Common myeloid progenitor, CD34-positive (primary cell): ENCODE measurements at places on chromosomes 11 and 22.

DNA sequence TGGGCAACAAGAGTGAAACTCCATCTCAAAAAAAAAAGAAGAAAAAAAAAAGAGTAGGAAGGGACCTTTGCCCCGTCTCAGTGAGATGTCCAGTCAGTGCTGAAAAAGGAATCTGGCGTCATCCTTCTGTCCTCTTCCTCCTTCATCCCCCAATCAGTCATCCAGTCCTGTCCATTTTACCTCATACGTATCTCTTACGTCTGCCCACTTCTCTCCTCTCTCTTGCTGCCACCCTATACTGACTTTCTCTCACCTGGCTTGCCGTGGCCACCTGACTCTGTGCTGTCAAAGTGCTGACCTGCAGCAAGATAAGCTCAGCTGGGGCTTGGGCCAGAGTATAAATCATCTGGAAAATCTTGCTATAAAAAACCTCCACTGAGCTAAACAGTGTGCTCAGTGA is 13.6 kb downstream of the SEPTIN3 start:
- DNase-seq: no peak

- DNase-seq: peak; percentile 87
These were observed 1.2 kb upstream of the TYMP start for GRCh38 chr22:50530877-50531545.

GRCh38 chr11:72721689-72722049 is 30.5 kb downstream of the ARAP1 start:
- no peak for DNase-seq

DNA sequence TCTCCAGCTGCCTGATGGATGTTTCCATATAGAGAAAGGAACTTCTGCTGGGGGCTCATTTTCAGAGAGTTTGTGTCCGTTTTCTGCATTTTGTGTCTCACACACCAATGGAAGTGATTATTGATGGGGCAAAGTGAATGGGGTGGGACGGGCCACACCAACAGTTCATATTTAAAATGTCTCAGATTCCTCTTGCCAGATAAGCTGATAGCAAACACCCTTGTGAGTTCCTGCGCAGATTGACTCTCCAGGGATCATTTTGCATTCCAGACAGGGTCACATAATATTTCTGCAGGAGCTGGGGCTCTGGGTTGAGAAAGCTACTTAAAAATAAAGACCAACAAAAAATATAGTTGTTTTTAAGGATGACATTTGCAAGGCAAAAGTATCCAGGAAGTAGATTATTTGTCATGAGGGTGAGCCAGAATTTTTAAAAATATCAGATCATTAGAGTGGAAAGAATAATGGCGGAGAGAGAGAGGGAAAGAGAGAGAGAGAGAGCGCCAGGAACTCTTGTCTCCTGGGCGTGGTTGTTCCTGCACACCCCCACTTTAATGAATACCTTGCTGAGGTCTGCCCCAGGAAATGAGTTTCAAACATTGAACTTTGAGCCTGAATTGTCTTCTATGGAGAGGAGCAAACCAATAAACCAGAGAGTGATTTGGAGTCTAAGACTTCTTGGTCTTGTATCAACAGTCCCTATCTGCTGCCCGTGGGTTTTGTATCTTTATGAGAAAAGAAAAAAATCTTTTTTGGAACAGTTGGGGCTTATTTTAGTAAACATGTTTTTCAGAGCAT is 33.3 kb downstream of the MICAL2 start:
- DNase-seq: no peak

DNA sequence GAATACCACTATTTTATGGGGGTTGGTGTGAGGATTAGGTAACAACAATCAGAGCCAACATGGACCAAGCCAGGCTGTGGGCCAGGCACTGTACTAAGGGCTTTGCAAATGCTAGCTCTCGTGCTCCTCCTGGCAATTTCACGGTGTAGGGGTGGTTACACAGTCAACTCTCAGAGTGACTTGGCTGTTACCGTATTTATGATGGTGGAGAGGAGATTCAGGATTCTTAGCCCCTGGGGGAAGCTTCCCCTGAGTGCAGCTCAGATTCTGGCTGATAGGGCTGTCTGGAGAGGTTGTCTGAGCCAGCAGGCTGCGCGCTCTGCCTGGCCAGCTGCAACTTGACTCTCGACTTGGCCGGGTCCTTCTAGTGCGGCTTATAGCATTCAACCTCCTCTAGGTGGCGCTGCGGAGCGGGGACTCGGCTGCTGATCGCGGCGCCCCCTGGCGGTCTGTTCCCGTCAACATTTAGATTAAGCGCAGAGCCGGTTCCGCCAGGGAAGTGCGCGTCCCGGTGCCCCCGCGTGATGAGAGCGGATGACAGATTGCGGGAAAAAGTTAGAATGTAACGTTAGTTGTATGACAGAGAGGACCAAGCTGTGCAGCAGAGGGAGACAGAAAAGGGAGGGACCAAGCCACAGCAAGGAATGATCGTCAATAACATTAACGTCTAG is 4.5 kb upstream of the NCF4 start:
- DNase-seq: peak; percentile 89

GRCh38 chr11:14549891-14550290 is 29.7 kb upstream of the PSMA1 start:
- no peak for DNase-seq

DNA sequence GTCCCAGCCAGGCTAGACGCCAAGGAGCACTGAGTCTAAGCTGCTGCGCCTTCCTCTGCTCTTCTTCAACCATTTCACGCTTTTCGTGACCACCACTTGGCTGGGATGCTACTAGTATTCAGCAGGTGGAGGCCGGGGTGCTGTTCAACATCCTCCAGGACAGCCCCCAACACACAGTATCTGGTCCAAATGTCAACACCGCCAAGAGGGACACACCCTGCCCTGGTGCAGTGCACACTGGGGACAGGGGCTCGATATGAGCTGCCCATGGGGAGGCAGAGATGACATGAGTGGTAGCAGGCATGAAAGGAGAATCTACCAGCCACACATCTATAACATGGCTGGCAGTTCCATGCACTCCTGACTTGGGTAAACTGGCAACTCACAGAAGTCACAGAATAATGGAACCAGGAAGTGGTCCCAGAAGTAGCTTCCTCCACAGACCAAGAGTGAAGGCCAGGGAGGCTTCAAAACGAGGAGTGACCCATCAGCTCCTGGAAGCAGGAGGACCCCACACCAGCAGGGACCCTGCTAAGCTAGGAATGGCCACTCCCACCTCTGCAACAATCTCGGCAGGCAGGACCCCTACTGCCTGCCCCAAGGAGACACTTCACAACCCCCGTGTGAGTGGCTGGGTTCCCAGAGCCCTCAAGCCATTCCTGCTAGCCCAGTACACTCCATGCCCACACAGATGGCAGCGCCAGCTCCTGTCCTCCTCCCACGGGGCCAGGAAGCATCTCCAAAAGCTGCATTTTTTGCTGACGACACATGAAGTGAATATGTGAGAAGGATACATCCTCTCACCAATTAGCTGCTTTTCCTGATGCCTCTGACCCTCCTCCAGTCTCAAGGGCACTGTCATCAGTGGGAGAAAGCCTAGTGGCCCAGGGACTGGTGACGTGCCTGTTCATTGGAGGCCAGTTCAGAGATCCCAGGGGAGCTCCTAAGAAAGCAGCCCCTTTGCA is 78.8 kb downstream of the DGCR2 start:
- DNase-seq: no peak

DNA sequence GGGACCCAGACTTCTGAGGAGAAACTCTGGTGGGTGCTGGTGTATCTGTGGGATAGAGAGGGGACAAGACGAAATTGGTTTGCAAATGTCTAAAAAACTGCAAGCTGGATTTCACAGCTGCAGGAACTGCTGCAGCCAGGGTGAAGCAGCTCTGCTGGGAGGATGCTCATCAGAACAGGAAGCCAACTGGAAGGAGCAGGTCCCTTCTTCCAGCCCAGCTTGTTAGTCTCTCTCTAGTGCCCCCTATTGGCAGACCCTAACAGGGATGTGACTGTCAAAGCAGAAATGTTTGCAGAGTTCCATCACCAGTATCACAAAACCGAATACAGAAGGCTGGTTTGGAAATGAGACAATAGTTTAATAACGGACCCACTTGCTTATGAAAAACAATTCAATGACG is 74.8 kb upstream of the SLC22A12 start:
- no peak for DNase-seq

GRCh38 chr11:7486098-7486780 is 933 bp downstream of the OLFML1 start:
- DNase-seq: no peak

DNA sequence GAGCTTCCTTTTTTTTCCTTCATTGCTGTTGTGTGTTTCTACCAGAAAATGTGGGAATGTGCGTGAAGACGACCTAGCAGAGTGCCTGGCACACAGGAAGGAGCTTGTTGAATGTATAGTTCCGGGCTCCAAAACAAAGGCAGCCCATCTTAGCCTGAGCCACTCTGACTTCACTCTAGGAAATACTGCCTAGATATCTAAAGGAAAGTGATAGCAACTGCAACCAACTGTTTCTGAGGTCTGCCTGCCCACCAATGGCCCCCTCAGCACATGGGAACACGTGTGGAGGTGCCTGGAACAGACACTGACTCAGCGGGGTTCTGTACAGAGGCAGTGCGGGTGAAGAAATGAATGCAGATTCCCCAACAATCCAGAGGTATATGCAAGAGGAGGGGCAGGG is 14.7 kb upstream of the XBP1 start:
- DNase-seq: peak; percentile 85

DNA sequence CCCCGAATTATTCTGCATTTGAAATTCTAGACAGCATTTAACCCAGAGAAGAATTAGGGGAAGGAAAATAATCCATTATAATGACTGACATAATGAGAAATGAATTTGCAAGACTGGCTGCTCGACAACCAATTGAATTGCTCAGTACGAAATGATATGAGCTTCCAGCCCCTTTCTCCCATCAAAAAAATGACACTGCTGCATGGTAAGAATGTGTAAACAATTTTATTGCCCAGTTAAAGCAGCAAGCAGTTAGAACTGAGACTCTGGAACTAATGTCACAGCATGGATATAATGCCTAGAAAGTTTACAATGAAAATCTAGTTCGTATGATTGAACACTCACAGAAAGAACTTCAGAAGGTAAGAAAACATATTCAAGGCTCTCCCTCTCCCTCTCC is 24.7 kb upstream of the PCF11 start:
- no peak for DNase-seq
